AG04450 (cell line): ENCODE measurements at places on chromosomes 4 and X. TPM values are rescaled to one million over a fixed set of nuclear protein-coding genes. Genes with fewer than 3 reads are reported as not detected.

PF4V1 gene
- polyA plus RNA-seq = 0.20 and 0.83 TPM in 2 replicates

RENBP gene
- 0.14 and 0.16 TPM in 2 replicates for polyA plus RNA-seq

CLGN gene
- polyA plus RNA-seq = 1.6 and 2.7 TPM in 2 replicates

FAM9C gene
- polyA plus RNA-seq = 0.04 TPM in 1 of 2 replicates, not detected in the other

GRCh38 chr4:128558896-128559679 is 250.4 kb upstream of the JADE1 start:
- DNase-seq = no peak

- no peak for DNase-seq
These were observed 443.6 kb upstream of the AR start for GRCh38 chrX:67100031-67100884.

- DNase-seq = no peak
These were observed 36.3 kb upstream of the RBPJ start for GRCh38 chr4:26284536-26284935.

GRCh38 chrX:9700555-9700954 is 65.1 kb downstream of the GPR143 start:
- no peak for DNase-seq

DNA sequence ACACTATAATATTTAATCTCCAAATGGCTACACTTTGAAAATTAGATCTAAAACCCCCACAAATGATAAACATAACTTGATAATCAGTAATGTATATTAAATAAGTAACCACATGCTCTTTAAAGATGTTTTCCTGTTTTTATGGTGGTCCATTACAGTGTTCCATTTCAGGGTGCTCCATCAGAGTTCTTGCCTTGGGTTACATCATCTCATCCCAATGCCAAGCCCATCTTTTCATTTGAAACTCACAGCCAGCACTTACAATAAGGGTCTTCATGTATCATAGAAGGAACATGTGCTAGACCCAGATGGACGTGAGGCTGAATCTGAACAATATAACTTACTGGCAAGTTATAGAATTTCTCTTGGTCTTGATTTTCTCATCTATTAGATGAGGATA is 10.5 kb upstream of the PAQR3 start:
- DNase-seq = no peak

DNA sequence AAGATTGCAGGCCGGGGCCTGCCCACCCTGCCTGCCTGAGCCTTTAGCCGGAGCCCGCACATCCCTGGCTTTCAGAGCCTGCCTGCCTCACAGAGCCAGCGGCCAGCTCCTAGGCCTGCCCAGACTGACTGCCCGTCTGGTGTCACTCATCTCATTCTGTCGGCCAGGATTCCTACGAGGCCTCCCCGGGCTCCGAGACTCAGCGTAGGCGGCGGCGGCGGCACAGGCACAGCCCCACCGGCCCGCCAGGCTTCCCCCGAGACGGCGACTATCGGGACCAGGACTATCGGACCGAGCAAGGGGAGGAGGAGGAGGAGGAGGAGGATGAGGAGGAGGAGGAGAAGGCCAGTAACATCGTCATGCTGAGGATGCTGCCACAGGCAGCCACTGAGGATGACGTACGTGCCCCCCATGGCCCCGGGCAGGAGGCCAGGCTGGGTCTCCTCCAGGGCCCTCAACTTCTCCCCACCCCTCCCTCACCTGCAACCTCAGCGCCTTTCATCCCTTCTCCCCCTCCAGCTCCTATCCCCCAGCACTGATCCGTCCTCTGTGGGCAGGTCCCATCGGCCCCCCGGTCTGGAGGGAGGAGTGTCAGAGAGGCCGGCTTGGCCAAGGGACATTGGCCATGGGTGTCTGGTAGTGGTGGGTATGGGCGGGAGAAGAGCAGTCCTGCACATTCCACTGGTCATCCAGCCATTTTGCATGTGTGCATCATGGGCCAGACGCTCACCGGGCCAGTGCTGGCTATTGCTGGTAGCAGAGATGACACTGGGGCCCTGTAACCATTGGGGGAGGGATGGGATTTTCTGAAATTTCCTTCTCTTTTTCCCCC is 22.6 kb upstream of the UBA1 start:
- no peak for DNase-seq

DNA sequence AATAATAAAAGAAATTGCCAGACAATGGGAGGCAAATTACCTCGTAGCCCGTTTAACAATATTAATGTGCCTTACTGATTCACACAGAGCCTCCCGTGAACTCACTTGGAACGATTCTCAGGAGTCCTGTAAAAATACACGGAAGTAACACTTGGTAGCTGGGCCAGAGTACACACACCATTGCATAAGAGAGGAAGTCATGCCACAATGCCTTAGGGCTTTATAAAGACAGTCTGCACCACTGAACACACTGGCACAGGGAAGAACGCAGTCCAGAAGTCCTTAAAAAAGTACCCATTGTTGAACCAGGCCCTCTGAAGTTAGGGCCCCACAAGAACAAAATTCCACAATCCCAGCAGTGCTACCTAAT is 15.1 kb downstream of the SLC2A9 start:
- no peak for DNase-seq

- no peak for DNase-seq
These were observed 14.8 kb downstream of the RPL34 start for GRCh38 chr4:108635070-108635655.
